ENCODE measurements at places on chromosomes 6 and 20.

DNA sequence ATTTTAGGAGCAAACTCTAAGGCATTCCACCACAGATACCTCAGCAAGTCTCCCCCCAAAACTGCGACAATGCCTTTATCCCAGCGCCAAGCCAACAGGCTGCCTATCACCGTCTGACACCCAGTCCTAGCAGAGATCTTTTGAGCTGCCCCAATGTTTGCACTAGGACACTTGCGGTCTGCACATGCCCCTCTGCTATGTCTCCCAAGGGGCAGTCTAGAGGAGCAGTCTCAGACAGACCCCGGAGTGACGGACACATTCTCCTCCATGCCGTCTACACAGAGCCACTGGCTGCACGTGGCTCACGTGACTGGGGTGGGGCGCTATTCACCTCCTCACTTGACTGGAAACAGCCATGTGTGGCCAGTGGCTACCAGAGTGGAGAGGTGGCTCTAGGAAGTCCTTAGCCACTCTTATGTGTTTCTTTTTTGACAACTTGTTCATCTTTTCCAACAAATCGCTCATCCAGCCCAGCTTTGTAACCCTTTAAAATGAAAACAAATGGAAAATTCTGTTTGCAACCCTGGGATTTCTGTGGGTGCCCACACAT, 16.0 kb downstream of the DIDO1 start:
- no peak for DNase-seq

DNA sequence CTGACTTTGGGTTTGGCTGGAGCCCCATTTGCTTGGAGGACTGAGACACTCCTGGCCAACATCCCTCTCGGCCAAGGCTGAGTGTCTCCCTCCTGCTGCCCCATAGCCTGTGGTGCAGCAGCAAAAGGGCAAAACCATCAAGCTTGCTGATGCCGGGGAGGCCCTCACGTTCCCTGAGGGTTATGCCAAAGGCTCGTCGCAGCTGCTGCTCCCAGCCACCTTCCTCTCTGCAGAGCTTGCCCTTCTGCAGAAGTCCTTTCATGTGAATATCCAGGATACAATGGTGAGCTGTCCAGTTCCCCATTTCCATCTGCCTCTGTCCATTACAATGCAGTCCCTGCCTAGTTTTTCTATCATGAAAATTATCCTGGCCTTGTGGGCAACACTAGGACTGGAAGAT, 6.0 kb downstream of the BPIFB6 start:
- no peak for DNase-seq

- no peak for DNase-seq
Measured at GRCh38 chr6:92810913-92811312, 608.4 kb downstream of the EPHA7 start.

- no peak for DNase-seq
Measured at GRCh38 chr6:142881761-142882160, 63.2 kb downstream of the HIVEP2 start.

DNA sequence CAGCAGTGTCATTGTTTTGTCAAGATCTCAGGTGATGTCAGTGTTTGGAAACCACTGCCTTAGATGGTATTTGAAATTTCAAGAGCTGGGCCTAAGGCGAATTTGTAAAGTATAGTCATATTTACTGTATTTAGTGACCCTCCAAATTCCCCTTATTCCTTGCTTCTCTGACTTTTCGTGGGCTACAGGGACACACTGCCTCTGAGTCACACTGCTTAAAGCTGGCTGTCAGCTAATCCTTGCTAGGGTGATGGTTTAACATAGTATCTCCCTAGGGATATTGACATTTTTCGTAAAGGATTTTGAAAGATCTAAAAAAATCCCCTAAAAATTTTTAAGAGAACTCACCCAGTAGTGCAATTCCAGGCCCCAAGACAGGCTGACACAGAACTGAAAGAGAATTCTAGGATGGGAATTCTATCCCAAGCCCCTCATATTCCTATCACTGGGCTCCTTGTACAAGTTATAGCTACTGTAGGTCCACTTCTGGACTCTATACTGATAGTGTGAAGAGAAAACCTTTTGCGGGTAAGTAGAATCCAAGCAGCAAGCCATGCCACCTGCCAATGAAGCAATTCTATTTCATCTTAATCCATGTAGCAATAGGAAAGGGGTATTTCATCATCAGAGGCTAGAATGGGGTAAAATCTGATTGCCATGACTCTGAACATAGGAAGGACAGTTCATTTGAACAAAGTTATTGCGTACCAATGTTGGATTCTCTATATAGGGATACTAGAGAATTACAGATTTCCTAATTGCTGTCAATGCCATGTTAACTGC, 4.3 kb downstream of the BMP6 start:
- no peak for DNase-seq

- no peak for DNase-seq
Measured at GRCh38 chr6:149864578-149865535, 698 bp upstream of the LRP11 start.

- DNase-seq: no peak
Measured at GRCh38 chr6:6202886-6203285, 117.6 kb downstream of the F13A1 start.

Measured in brain pericyte (primary cell).